ENCODE measurements at places on chromosomes 12 and 14.

- DNase-seq, result no peak
Measured at GRCh38 chr12:90618586-90618985, 336.4 kb downstream of the CCER1 start.

- no peak for DNase-seq
Measured at GRCh38 chr14:100131181-100131580, 28.3 kb downstream of the DEGS2 start.

- no peak for DNase-seq
Measured at GRCh38 chr12:21553329-21553675, 27.2 kb downstream of the SPX start.

- no peak for DNase-seq
Measured at GRCh38 chr14:89201645-89202044, 215.4 kb downstream of the FOXN3 start.

GRCh38 chr14:81449576-81449975, 49.5 kb upstream of the STON2 start:
- DNase-seq, result no peak

GRCh38 chr12:66196806-66197205, 7.8 kb downstream of the IRAK3 start:
- no peak for DNase-seq
